ENCODE measurements at places on chromosomes 12 and 14. TPM values are rescaled to one million over a fixed set of nuclear protein-coding genes. Genes with fewer than 3 reads are reported as not detected.

KCNC2 gene
- polyA plus RNA-seq: 0.42 TPM

HOXC10 gene
- polyA plus RNA-seq: 0.19 TPM

DNA sequence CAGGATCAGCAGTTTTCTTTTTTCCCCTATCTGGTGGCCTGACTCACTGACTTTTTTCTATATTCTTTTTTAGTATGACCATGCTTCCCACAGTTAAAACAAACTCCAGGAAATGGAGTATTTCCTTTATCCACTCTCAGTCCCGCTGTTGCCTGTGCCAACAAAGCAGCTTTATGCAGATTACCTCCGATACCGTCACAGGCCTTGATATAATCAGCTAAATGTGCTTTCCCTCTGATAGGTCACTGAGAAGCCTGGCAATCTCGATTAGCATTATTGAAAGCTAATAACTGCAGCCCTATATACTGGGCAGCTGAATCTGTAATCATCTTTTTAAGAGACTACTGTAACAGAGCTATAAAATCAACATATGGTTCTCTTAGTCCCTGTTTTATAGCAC, 243.6 kb downstream of the KIF21A start:
- H3K27me3 ChIP-seq: no peaks in the 10 kb centered on the region
- no peaks in the 10 kb centered on the region for H3K36me3 ChIP-seq
- H3K4me3 ChIP-seq: no peak overlapping the region
- no peak for DNase-seq
- H3K4me1 ChIP-seq: no peaks in the 10 kb centered on the region

GRCh38 chr12:114504311-114504710, 98.4 kb upstream of the TBX5 start:
- peaks cover 46% of the 10 kb centered on the region for H3K27me3 ChIP-seq
- H3K36me3 ChIP-seq: no peaks in the 10 kb centered on the region
- no peaks in the 10 kb centered on the region for H3K4me1 ChIP-seq
- no peak overlapping the region for H3K27ac ChIP-seq
- no peak overlapping the region for H3K4me3 ChIP-seq

- H3K4me1 ChIP-seq: no peaks in the 10 kb centered on the region
- no peak overlapping the region for H3K4me3 ChIP-seq
- no peak overlapping the region for H3K27ac ChIP-seq
- H3K36me3 ChIP-seq: no peaks in the 10 kb centered on the region
Observed at GRCh38 chr12:7302266-7302986, 1.4 kb upstream of the ACSM4 start.

GRCh38 chr14:54718046-54718445, 151.1 kb downstream of the SAMD4A start:
- no peak for DNase-seq
- no peak overlapping the region for H3K4me3 ChIP-seq
- H3K27me3 ChIP-seq: no peaks in the 10 kb centered on the region
- no peaks in the 10 kb centered on the region for H3K36me3 ChIP-seq
- no peak overlapping the region for H3K27ac ChIP-seq
- H3K4me1 ChIP-seq: no peaks in the 10 kb centered on the region
